ENCODE measurements at places on chromosomes 6 and 20.

- no peak for DNase-seq
These were observed 48.5 kb downstream of the PTPRK start for GRCh38 chr6:128471907-128472306.

DNA sequence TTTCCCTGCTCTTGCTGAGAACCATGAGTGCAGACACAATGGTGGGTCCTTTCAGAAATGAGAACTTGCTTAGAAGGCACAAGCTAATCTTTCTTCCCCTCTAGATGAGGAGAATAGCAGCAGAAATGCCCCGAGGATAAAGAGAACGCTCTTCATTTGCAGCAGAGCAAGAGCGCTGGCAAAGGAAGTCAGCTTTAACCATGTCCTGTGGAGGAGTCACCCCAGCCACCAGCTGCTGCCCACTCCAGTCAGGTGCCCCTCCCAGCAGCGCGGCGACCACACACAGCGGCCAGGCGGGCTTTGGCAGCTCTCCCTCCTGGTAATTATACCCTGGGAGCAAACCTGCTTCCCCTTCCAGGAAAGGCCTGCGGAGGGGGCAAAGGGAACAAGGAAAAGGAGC lies 42.4 kb upstream of the EMILIN3 start:
- no peak for DNase-seq

DNA sequence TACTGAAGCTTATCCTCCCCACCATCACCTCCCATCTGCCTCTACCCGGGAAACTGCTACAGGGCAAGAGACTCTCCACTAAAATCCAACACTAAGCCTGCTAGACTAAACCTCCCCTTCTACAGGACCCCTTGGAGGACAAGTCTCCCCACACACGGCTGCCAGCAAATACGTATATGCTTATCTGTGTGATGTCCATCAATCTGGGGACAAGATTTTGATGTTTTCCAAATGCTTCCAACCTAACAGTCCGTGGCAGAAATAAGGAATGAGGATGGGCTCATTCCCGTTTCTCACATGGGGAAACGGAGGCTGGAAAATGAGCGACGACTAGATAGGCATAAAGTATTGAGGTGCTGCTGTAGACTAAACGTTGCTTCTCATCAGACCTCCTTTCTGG lies 1.8 kb downstream of the KCNK5 start:
- DNase-seq, result no peak

GRCh38 chr20:34876406-34877282 lies at the start of gene ACSS2:
ACSS2 (plus strand) TSS chr20:34876612; CDS start chr20:34876646, 34 bp downstream.
- DNase-seq, result no peak

GRCh38 chr6:147063469-147064031 lies 140.7 kb upstream of the STXBP5 start:
- no peak for DNase-seq

- DNase-seq, result no peak
These were observed 1.2 kb downstream of the ARFGAP1 start for GRCh38 chr20:63273635-63274380.

GRCh38 chr20:47454298-47455132 lies 47.2 kb upstream of the NCOA3 start:
- no peak for DNase-seq

- no peak for DNase-seq
These were observed 189.8 kb downstream of the ZDHHC14 start for GRCh38 chr6:157570752-157571151.

GRCh38 chr6:66948106-66948505 lies 1241.1 kb upstream of the EYS start:
- DNase-seq, result no peak

All from body of pancreas (tissue), 4 donors.